HEK293T (cell line): ENCODE measurements at places on chromosomes 16 and 17.

GRCh38 chr16:7493133-7493532, 160.5 kb downstream of the RBFOX1 start:
- DNase-seq = no peak

GRCh38 chr16:49652456-49653172, 203.3 kb downstream of the ZNF423 start:
- DNase-seq = no peak

DNA sequence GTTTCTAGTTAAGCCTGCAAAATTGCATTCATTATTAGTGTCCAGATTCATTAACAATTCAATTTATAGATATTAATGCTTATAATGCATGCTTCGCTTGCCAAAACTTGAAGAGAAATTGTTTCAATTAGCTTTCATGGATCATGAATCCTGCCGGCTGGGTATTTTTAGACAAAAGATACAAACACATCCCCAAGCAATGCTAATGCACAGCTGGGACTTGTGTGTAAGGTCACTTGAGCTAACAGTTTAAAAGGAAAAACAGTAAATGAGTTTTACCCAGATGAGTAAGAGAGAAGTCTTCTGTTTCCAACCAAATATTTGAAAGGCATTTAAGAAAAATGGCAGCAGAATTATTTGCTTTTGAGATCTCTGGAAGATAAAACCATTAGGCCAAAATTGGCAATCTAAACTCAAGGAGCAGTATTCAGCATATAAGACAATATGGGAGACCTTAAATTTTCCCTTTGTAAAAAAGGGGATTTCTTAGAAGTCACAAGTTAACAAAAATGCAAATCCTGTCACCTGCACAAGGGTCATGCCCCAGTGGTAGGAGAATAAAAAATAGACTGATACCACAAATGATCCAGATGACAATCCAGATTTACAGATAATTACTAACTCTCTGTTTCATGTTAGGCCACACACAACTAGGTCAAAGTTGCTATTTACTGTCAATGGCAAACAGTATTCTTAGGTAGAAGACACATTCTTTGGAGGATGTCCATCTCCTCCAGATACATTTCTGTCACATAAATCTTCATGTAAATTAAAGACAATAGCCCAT, 418.4 kb upstream of the PMFBP1 start:
- no peak for DNase-seq

DNA sequence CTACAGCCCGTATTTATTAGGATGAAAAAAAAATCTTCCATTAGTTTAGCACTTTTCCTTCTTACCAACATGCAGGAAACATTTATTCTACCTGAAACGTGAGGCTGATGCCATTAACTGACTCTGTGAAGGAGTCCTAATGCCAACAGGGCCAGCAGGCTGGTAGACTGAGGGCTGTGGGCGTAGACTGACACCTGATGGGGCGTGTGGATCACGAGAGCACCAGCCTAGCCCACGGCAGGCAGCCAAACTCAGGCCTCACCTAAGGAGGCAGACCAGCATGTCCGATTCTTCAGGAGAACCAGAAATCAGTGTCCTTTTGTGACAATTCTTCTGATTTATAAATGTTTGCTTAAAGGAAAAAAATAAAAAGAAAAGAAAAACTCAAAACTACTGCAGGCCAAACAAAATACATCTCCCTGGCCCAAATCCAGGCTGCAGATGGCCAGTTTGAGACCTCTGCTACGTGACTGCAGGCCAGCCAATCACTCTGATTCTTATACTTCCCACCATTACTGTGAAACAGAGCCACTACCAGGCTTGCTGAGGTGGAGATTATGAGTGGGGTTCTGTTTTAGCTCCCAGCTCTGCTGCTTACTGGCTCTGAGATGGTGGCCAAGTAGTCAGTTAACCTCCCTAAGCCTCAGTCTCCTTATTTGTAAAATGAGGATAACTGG, 66.5 kb downstream of the GNAO1 start:
- no peak for DNase-seq

- DNase-seq = no peak
Observed at GRCh38 chr16:64380751-64381150, 741.1 kb downstream of the CDH11 start.

DNA sequence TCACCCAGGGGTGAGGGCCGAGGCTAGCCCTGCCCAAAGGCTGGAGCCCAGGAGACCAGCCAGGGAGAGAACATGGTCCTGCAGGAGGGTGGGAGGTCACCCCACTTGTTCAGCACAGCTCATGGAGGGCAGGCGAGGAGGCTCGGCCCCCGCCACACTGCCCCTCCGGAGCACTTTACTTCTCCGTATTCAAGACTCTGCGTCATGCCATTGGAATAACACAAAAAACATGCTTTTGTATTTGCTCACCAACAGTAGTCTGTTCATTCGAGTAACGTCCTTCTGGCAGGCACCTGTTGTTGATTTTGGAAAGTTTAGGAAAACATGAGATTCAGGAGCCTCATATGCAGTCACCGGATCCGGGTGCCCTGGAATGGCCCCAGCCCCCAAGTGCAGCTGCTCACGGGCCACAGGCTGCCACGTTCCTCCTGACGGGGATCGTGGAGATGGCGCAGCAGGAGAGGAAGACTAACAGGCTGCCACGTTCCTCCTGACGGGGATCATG, 81.1 kb upstream of the DNAH17 start:
- no peak for DNase-seq

DNA sequence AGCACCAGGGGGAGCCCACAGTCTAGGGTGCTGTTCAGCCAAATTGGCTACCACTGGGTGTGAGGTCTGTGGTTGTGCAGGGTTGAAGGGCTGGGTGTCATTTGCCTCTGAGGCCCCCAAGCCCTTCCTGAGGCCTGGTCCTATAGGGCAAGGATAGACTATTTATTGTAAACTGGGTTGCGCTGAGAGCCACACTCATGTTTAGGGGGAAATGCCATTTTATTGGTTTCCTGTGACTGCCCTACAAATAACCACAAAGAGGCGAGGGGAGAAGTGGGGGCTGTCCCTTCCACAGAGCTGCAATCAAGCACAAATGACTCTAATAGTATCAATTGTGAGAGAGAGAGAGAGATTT, 3.6 kb upstream of the ZCCHC14 start:
- DNase-seq = no peak

- no peak for DNase-seq
Observed at GRCh38 chr17:64022611-64023063, 2.2 kb upstream of the ICAM2 start.

DNA sequence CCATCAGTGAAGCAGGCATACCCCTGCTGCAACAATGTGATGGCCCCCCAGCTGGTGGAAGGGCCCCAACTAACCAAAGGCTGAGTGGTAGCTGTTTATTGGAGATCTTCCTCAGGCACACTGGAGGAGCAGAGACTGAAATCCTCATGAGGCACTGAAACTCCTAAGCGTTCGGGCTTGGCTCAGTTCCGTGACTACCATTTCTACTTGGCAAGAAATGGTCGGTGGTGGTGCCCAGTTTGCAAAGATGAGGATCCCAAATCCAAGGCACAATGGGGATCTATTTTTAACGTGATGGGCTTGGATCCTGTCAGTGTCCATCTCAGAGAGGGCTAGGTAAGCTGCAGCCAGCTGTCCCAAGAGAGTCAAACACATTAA, 82.8 kb downstream of the TNFRSF13B start:
- DNase-seq = no peak

DNA sequence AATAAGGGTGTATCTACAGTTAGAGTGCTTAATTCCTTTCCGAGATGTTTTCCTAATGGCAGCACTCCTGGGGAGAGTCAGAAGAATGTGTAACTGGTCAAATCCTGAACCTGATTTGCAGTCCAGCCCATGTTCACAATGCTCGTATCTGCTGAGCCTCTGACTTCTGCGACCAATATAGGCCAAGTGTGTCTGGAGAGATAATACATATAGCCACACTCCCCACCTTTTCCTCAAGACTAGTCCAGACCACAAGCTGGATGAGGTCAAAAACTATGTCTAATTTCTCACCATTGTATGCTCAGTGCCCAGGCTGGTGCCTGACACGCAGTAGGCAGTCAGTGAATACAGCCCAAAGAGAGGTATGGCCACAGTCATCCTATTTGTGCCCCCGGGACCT, 58.0 kb downstream of the XYLT1 start:
- DNase-seq = no peak

DNA sequence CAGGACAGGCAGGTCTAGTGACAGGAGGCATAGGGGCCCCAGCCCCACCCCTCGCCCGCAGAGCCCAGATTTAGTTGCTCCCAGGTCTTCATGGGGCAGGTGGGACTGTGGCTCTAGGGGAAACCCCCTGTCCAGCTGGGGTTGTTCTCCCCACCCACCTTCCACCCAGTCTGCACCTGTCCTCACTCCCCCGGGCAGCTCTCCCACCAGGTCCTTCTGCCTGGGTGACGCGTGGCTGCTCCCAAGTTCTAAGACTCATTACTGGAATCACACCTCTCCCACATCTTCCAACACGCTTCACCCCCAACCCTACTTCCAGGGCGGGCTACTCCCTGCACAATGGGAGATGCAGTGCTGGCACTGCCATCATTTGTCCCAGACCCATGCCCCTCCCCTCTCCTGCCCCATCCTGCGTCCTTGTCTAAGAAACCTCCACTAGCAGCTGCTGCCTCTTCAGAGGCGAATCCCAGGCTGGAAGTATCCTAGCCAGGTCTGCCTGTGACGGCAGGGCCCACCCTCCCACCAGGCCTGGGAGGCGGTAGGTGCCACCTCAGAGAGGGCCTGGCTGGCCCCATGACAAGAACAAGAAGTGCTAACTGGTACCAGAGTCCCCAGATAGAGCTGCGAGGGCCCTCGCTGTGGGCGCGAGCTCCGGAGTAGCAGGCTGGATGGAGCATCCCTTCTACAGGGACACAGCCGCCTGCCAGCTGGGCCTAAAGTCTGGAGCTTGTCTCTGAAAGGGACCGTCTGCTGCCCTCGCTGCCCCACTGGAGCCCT, 22.8 kb downstream of the GRIN2C start:
- no peak for DNase-seq

DNA sequence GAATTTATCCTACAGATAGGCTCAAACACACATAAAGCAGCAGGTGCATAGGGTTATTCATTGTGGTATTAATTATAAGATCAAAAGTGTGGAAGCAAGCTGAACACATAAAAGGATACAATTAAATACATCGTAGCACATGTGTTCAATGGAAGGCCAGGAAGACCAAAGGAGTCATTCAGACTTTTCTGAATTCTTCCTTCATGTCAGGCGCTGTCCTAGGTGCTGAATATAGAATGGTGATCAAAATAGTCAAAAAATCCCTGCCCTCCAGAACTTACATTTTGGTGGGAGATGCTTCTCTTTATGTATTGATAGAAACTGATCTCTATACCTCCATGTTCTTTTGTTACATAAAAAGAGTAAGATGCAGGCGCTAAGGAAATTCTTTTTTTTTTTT, 439.0 kb upstream of the ASIC2 start:
- DNase-seq = peak; percentile 7

GRCh38 chr17:48578616-48579470, 693 bp upstream of the HOXB4 start:
- no peak for DNase-seq

GRCh38 chr17:14552306-14552705, 251.4 kb downstream of the HS3ST3B1 start:
- no peak for DNase-seq

DNA sequence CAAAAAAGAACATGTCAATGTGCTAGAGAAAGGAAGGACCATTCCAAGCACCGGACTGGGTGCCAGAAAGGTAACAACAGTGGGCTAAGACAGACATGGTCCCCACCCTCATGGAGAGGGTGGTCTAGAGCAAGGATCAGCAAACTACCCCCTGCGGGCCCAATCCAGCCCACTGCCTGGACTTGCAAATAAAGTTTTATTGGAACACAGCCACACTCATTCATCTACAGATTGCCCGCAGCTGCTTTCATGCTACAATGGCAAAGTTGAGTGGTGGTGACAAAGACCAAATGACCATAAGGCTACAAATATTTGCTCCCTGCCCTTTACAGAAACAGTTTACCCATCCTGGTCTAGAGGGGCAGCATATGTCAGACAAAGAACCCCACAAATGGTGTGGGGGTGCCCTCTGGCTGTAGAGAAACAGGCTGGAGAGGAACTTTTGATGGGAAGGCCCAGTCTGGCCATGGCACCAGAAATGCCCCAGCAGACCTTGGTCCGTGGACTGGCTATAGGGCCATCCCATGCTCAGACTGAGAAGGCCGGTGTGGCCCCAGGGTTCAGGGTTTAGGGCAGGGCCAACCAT, 15.2 kb downstream of the CDH5 start:
- DNase-seq = no peak

DNA sequence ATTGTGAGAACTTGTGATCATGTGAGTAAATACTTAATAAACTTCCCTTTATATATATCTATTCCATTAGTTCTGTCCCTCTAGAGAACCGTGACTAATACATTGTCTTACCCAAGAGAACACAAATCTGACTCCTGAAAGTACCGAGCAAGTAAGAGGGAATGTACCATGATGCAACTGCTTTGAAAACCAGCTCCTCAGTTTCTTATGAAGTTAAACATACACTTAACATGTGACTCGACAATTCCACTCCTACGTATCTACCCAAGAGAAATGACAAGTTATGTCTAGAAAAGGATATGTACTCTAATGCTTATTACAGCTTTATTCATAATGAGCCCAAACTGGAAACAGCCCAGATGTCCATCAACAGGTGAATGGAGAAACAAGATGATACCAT, 8.8 kb upstream of the GJD3 start:
- DNase-seq = no peak

- DNase-seq = no peak
Observed at GRCh38 chr17:38420518-38420917, 7.7 kb upstream of the ARHGAP23 start.

DNA sequence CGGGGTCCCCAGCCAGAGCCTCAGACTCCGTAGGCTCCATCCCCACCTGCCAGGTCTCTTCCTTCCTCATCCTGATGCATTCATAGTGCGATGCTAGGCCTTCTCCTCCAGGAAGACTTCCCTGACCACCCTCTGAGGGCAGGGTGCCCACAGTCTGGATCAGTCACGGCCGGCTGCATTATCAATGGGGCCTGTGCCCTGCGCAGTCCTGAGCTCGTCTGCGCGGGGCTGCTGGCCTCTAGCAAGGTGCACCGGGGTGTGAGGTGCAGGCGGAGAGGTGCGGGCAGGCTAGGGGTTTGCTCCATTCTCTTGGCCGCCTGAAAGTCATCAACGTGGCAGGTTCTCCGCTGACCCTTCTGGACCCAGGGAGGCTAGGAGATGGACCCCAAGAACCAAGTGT, 56.9 kb upstream of the ACSF3 start:
- no peak for DNase-seq

- no peak for DNase-seq
Observed at GRCh38 chr17:82103553-82104451, 5.8 kb upstream of the FASN start.
